ENCODE measurements at places on chromosomes 3 and 15. TPM values are rescaled to one million over a fixed set of nuclear protein-coding genes. Genes with fewer than 3 reads are reported as not detected.

DNA sequence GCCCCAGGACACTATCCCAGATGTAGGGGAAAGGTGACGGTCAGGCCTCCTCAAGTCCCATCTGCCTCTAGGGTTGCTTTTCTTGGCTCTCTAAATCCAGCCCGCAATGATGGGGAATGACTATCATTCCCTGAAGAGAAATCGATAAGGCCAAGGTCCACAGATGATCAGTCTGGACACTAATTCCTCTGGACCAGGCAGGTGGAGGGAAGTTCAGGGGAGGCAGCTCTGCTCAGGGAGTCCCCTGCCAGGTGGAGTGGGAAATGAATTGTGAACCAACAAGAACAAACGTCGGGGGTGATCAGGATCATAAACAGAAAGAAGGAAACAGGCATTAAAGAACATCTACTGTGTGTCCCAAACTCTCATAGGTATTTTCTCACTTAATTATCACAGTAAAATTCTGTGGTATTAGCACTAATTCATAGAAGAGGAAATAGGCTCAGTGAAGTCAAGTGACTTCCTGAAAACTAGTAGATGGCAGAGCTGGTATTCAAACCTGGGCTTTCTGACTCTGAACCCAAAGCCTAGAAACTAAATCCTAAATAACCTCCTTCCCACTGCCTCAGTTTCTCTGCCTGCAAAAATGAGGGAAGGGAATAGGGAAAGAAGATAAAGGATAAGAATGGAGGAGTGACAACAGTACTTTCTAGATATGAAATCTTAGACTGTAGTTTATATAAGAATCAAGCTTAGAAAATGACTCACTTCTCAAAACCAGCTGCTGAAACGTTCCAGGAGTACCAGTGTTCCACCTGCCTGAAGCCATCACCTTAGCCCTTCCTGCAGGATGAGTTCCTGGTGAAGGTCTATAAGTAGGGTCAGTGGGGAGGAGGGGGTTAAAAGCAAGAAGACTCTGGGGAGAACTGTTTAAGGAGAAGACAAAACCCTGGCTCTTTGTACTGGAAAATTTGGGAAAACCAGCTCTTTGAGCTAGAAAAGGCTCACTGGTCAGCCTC is 7.5 kb downstream of the BMF start:
- DNase-seq = no peak

- no peak for DNase-seq
Observed at GRCh38 chr3:189911001-189911400, 209.7 kb downstream of the P3H2 start.

The CADM2 gene
- 2.8 TPM for total RNA-seq

DNA sequence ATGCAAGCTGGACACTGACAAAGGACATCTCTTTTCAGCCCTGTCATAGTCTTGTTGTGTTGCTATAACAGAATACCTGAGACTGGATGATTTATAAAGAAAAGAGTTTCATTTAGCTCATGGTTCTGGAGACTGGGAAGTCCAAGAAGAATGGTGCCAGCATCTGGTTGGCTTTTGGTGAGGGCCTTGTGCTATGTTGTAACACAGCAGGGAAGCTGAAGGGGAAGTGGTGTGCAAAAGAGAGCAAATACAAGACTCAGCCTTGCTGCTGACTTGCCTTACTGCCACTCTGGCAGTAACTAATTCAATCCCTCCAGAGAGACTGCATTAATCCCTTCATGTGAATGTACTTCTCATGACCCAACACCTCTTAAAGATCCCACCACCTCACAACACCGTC is 356.3 kb upstream of the PROK2 start:
- no peak for DNase-seq

GRCh38 chr3:106068795-106069194 is 200.0 kb upstream of the CBLB start:
- no peak for DNase-seq

Measured in suprapubic skin (tissue), 4 donors.